ENCODE measurements at places on chromosomes 4 and X.

DNA sequence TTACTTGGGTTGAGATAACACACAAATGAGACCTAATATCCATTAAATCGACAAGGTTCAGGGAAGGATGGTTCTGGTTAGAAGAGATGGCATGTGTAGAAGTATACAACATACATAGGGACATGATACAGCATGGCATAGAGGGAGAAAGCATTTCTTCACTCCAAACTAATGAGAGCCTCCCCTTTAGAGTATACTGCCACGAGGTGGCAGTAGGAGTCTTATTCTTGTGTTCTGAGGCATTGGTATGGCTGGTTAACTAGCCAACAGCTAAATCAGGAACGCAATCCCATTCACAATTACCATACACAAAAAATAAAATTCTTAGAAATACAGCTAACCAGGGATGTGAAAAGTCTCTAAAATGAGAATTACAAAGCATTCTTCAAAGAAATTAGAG, 29.1 kb upstream of the TRO start:
- DNase-seq, result peak; percentile 38

GRCh38 chr4:6076391-6076790, 58.2 kb upstream of the C4orf50 start:
- DNase-seq, result no peak

GRCh38 chr4:107319386-107319785, 283.3 kb upstream of the DKK2 start:
- no peak for DNase-seq

GRCh38 chrX:40130207-40130606, 32.4 kb upstream of the BCOR start:
- DNase-seq, result no peak

DNA sequence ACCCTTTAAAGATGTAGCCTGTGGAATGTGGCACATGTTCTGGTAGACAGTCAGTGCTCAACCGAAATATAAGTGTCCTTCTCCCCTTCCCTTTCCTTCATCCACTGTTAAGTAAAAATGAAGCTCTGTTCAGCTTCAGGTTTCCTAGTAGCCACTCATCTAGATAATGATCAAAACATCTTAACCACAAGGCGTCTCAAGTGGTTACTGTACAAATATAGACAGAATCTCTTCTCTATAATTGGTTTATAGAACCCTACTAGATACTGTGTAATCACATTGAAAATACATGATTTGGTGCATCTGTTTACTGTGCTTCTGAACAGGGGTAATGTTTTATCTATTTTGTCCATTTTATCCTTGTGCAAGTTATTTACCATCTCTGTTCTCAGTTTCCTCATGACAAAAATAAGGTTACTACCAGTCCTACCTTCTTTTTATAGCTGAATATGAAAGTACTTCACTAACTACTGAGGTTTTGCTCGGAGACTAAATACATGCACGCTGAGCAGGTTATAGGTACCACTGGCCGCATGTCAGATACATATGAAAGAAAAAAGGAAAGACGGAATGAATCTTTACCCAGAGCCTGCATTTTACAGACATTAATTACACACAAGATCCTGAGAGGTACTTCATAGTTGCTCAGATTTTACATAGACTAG, 20.3 kb upstream of the SLC25A4 start:
- peak; percentile 2 for DNase-seq

DNA sequence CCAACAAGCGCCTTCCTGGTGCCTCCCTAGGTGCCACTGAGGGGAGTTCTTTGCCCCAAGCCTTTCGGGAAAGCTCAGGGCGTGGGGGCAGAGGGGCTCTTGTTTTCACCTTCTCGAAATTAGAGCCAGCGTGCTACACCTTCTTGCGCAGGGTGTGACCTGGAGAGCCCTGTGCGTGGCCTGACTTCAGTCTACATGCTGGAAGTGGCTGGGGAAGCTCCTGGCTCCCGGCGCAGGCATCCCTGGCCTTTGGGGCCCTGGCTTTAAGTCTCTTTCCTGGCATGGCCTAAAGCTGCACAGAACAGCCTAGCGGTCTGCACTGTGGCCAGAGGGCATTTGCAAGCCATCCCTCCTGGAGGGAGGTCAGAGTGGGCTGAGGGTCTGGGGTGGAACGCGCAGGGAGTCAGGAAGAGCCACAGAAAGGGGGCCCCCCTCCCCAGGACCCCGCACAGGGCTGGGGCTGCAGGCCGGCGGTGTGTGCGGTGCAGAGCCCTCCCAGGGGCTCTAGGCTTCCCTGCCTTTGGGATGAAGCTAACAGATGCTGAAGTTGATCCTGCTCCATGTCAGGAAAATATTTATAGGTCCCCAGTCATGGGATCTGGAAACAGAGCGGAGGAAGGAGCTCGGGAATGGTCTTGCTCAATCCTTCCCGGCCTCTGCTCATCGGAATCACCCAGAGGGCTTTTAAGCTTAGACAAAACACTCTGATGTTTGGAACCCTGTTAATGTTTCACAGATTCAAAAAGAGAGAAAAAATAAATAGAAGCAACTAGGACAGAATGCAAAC, 781 bp upstream of the SPON2 start:
- no peak for DNase-seq

DNA sequence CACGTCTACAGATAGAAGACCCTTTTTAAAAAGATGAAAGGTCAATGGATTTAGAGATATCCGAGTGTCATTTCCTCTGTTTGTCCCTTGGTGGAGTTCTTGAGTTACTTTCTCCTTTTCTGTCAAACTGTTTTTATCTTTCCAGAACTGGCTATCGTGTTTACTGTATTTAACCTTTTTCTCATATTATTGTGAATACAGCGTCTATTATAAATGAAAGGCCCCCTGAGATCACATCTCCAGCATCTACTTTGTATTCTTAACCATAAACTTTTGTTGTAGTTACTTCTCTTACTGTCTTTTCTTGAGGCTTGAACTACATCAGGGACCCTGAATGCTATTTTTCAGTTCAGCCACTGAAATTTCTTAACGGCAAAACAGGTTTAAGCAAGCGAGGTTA, 4.0 kb upstream of the PCDH7 start:
- peak; percentile 47 for DNase-seq

- no peak for DNase-seq
Measured at GRCh38 chr4:48369248-48369647, 27.9 kb downstream of the SLAIN2 start.

DNA sequence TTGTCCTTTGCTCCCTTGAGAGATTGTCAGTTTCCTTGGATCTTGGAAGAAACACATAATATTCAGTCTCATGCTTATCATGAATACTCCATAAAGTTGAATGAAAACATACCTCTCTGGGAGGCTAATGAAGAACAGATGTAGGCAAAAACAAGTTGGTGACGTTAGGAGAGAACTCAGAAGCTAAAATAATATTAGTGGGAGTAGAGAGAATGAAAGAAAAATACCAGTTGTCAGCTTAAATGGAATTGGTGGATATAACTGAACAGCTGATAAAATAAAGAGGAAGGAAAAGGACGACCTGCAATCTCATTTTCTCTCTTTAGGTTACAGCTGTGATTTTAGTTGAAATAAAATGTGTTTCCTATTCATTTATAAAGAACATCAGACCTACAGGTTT, 124.8 kb downstream of the SNCA start:
- DNase-seq, result no peak

DNA sequence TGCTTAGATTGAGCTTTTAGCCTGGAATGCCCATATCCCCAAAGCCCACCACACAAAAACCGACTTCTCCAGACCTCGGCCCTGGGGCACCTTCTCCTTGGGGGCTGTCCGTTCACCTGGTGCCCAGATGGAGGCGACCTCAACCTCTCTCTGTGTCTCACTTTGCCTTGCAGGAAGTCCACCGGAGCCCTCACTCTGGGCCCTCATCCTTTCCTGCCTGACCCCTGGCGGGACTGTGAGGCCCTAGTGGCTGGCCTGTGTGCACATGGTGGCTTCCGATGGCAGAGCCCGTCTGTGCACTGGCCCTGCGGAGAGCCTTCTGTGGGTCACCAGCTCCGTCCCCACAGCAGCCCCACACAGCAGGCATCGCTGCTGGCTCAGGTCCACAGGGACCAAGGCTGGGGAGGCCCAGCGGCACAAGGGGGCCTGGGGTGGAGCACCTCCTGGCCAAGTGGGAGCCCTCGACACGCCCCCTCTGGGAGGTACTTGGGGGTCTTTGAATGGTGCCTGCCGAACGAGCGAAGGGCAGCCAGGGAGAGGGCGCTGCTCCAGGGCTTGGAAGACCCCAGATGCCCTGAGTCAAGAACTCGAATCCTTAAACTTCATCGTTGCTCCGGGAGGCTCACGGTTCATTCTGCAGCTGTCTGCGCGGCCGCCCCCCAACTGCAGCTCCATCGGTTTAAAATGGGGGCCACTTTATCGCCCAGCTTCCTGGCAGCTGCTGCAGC, 97.2 kb upstream of the ADRA2C start:
- no peak for DNase-seq

Measured in NCI-H1105 treated with DMSO at 0.1 percent for 48 hours (cell line).